ENCODE measurements at places on chromosomes 4 and X. TPM values are rescaled to one million over a fixed set of nuclear protein-coding genes. Genes with fewer than 3 reads are reported as not detected.

- DNase-seq, result no peak
Measured at GRCh38 chr4:122658818-122659295, 38.0 kb upstream of the IL21 start.

GRCh38 chr4:88418411-88418810 lies 38.5 kb upstream of the HERC5 start:
- no peak for DNase-seq

DNA sequence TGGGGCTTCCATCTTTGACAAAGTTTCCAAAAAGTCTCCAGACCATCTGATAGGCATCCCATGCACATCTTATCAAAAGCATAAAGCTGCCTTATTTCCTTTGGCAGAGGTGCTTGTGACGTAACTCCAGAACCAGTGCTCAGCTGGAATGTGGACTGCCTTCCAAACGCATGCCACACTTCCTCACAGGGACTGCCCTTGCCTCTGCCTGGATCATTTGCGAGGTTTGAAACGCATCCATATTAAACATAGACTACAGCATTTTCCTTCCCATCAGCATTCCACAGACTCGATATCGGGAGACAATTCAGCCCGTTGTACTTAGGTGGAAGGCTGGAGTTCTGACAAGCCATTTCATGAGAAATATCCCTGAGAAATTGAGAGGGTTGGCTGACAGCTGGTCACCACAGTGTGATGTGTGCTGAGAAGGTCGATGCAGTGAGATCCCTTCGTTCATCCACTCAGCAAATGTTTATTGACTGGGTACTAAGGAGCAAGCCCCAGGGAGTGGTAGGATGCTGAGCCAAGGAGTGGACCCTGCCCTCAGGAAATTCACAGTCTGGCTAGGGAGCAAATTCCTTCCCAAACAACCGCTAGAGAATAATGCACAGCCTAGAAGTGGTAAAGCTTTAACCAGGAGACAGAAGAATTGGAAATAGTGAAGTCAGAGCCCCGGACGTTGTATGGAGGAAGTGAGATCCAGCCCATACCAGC lies 376.0 kb downstream of the BCOR start:
- DNase-seq, result no peak

- DNase-seq, result no peak
Measured at GRCh38 chr4:57184378-57185029, 74.3 kb upstream of the IGFBP7 start.

GRCh38 chr4:143421609-143422008 lies 84.9 kb downstream of the GAB1 start:
- DNase-seq, result no peak

Gene TMEM31
- polyA plus RNA-seq, result 0.43 TPM

- DNase-seq, result no peak
Measured at GRCh38 chr4:109359040-109359646, 56.7 kb upstream of the COL25A1 start.

DNA sequence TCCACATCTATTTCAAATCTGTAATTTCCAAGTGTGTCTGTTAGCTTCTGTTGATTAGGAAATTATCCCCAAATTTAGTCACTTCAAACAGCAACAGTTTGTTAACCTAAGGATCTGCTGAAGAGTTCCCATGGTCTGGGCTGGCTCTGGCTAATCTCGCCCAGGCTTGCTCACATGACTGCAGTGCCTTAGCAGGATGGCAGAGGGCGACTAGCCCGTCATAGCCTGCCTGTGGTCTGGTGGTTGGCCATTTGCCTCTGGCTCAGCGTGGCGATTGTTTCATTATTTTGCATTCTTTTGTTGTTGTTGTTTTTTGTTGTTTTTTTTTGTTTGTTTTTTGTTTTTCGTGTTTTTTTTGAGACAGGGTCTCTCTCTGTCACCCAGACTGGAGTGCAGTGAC lies 264.0 kb downstream of the TRIML1 start:
- no peak for DNase-seq

Gene GPC3
- not detected for polyA plus RNA-seq

DNA sequence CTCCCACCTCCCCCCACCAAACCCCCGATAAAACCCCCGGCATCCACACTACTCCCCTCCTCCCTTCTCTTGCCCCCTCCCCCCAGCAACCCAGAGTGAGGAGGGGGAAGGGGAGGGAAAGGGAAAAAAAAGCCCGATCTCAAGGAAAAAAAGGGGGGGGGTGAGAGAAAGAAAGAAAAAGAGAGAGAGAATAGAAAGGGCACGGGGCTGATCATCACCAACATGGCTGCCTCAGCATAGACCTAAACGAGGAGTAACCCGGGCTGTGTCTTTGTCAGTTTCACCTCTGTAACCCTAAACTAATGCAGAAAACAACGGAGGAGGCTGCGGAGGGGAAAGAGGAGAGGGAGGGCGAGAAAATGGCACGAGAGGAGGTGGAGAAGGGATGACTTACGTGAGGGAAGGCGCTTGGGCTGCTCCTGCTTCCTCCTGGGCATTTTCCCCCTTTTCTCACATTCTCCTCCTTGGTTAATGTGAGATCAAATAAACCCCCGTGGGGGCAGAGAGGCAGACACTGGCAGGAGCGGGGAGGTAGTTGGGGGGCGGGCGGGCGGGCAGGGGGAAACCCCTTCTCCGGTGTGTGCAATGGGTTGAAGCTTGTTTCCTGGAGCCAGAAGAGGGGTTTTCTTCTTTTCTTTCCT lies 532 bp downstream of the ZNF827 start:
- DNase-seq, result no peak

DNA sequence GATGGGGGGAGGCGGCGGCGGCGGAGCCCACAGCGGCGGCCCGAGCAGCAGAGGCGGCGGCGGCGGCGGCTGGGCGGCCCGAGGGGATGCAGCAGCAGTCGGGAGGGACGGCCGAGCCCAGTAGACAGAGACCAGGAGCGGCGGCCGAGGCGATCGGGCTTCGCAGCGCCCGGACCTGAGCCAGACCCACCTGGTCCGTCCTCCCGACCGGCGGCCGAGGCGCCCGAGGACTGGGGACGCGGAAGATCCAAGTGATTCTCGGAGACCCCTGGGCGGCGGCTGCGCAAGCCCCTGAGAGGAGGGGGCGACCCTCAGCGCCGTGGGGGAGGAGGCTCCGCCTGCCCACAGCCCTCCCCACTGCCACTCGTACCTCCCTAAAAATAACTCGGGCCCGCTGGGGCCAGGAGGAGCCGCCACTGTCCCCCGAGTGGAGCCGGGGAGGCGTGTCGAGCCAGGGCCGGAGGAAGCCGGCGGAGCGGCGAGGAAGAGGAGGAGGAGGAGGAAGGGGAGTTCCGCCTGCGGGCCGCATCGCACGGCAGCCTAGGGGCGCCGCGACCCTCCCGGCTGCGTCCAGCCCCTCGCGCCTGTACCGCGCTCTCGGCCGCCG lies 608 bp downstream of the RAPGEF2 start:
- no peak for DNase-seq

DNA sequence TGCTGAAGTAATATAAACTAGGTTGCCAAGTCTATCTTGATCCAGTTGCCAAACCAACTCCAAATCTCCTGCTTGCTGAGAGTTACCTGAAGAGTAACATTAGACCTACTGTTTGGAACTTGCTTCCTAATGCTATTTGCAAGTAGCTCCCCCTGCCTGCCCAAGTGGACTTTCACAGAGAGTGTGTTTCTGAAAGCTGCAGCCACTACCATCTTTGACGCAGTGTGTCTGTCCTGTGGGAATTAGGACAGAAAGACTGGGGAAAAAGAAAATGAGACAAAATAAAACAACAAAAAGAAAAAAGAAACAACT lies 195.0 kb upstream of the HS3ST1 start:
- no peak for DNase-seq

DNA sequence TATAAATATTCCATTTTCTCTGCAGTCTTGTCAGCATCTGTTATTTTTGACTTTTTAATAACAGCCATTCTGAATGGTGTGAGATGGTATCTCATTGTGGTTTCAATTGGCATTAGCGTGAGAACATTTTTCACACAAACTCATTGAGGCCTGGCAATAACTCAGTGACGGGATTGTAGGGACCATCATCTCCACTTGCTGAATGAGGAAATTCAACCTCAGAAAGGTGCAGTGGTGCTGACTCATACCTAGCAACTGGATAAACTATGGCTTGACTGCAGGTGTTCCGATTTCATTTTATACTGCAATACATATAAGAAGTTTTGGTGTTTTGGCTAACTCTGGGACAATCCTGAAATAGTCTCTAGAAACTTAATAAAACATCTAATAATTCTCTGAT lies 88.3 kb upstream of the DDIT4L start:
- DNase-seq, result no peak

Gene NRK
- 0.31 TPM for polyA plus RNA-seq

GRCh38 chr4:165537028-165537648 lies 158.3 kb downstream of the CPE start:
- DNase-seq, result no peak

Gene COL25A1
- 0.09 TPM for polyA plus RNA-seq

Data from BJ (cell line).